ENCODE measurements at places on chromosomes 13 and 19. TPM values are rescaled to one million over a fixed set of nuclear protein-coding genes. Genes with fewer than 3 reads are reported as not detected.

GRCh38 chr19:17136021-17136420 is 60.4 kb downstream of the MYO9B start:
- DNase-seq, result no peak

- DNase-seq, result no peak
Measured at GRCh38 chr19:19262190-19263057, 10.7 kb downstream of the TM6SF2 start.

DNA sequence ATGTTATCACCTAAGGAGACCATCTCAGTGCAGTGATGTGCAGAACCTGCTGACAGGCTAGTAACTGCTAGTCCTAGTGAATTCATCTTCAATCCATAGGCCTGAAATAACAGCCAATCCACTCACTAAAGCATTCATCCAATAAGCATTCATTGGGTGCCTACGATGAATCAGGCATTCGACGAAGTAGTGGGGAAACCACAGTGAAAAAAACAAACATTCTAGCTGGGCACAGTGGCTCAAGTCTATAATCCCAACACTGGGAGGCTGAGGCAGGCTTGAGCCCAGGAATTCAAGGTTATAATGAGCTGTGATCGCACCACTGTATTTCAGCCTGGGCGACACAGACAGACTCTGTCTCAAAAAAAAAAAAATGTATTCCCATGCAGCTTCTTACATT is 135.6 kb downstream of the RNF17 start:
- no peak for DNase-seq

DNA sequence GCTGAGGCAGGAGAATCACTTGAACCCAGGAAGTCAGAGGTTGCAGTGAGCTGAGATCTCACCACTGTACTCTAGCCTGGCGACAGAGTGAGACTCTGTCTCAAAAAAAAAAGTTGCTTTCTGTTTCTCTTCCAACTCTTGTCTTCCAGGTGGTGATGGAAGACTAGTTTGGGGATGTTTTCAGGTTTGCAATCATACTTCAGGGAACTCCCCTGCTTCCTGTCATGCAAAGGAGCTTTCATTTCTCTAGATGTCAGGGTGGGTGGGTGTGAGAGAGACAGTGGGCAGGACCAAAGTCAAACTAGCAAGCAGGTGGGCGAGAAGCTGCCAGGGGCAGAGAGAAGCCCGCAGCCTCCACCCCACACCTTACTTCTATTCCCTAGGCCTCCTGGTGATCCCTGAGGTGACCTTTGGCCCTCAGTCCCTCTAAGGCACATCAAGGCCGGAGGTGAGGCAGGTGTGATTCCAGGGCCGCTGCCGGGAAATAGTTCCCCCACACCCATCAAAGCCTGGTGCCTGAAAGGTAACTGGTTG is 25.7 kb downstream of the CCNE1 start:
- no peak for DNase-seq

GRCh38 chr19:20928371-20928770 is 5.3 kb downstream of the ZNF85 start:
- no peak for DNase-seq

DNA sequence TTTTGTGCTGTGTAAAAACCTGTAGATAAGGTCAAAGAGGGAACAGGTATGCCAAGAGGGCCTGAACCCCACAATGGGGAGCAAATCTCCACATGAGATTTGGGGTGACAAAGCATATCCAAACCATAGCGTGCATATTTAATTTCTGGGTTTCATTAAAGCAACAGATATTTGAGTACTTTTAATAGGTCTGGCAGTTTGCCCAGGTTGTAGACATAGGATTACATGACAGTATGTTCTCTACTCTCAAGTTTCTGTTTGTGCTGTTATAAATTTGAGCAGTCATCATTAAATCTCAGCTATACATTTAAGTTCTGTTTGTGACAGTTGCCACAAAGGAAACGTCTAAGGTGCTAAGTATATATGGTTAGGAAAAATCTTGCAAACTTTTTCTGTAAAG is 236.4 kb downstream of the ATP8A2 start:
- no peak for DNase-seq

DNA sequence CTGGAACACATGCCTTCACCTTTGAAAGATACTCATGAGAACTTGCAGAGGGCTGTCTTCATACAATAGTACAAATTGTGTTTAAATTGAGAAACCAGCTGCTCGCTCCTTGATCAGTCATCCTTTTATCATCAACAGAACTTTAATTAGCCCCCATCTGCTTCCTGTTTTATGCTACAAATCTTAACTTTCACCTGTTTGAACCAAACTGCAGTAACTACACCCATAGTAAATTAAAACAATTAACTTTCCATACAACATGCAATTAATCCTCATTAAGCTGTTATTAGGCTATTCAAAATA is 85.2 kb downstream of the FOXO1 start:
- DNase-seq, result no peak

- no peak for DNase-seq
Measured at GRCh38 chr13:100022798-100023197, 41.2 kb downstream of the ZIC2 start.

DNA sequence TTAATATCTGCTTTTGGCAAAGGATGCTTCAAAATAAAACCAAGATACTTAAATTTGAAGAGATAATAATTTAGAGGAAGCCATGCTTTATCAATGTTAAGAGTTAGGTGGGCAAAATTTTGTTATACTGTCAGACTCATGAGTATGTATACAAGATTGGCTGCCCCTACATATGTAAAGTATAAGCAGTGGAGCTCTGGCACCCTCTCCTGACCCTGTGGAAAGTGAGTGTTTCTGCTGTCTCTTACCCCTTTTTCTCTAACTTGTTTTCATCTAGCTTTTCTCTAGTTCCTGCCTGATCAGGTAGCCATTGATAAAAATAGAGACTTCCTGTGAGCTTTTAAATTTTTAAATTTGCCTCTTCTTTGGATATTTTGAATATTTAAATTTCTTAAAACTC is 710.9 kb upstream of the SPRY2 start:
- no peak for DNase-seq

DNA sequence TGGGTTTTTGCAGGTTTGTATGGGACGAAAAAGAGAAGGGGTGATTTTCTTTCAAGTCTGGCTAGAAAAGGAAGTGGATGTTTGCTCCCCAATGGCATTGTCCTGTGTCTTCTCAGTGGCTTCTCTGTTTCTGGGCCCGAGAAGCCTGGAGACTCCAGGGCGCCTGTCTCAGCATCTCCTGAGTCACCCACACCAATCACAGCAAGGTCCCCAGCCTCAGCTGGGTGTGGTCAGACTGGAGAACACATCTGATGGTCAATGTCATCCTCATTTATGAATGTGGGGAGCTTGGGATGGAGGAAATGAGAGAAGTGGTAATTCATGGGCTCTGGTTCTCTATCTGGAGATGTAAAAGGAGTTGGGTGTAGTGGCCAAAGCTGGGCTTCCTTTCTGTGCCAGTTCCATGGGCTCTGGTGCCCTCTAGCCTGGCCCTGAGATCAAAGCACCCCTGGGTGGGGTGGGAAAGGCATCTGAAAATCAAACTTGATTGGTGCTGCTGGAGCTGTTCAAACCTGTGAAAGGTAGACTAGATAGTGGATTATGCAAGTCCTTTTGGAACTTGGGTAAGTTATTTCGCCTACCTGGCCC is 13.4 kb downstream of the RASL11A start:
- peak; percentile 44 for DNase-seq

DNA sequence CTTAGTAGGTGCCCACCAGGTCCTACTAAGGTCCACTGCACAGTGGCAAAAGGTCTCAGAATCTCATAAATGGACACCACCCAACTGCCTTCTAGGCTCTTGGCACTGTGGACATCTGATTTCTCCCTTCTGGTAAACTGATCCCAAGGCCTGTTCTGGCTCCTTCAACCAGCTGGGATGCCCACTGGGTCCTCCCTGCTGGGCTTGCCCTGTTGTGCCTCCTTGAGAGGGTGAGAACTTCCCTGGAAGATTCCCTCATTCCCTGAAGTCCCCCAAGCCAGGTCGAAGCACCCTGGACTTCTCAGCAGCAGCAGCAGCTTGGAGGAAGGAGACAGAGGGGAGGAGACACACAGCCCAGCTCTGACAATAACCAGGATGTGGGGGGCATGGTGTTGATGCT is 6.6 kb upstream of the ZNF492 start:
- DNase-seq, result no peak

DNA sequence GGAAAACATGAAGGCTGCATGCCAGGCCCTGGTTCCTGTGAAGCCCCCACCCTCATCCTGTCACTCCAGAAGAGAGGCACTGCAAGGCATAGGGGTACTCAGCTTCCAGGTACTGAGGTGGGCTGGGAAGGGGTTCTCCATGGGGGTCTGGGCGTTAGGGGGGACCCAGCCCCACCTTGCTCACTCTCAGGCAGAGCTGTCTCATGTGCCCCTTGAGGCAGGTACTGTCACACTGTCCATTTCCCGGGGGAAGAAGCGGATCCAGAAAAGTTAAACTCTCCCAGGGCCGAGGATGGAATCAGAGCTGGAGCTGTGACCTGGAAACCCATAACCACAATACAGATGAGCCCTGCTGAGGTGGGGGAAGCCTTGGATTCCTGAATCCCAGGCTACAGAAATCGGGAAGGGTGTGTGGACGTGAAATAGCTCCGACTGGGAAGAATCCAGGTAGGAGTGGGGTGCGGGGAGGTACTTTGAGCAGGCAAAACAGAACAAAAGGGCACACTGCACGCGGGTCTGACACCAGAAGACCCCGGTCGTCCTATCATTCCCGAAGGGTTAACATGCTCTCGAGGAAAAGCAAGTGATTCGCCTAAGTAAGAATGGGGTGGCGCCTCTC is 540 bp upstream of the USE1 start:
- DNase-seq, result no peak

Gene PPP1R12C
- 220 TPM for polyA plus RNA-seq

Gene AZU1
- polyA plus RNA-seq, result 1.1 TPM

Gene PLK5
- polyA plus RNA-seq, result 1.0 TPM

Gene CYSLTR2
- 8.3 TPM for polyA plus RNA-seq
